Cortex of kidney (tissue), 1 donor: ENCODE measurements at places on chromosomes 1 and 21.

DNA sequence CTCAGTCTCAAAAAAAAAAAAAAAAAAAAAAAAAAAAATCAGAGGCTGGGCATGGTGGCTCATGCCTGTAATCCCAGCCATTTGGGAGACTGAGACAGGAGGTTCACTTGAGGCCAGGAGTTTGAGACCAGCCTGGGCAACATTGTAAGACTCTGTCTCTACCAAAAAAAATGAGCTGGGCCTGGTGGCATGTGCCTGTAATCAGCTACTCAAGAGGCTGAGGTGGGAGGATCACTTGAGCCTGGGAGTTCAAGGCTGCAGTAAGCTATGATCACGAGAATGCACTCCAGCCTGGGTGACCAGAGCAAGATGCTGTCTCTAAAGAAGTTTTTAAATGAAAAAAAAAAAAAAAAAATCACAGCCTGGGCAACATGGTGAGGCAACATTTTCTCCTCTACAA, 10.3 kb downstream of the SEMA4A start:
- DNase-seq: no peak

GRCh38 chr1:184392779-184393522, 6.1 kb downstream of the C1orf21 start:
- no peak for DNase-seq

DNA sequence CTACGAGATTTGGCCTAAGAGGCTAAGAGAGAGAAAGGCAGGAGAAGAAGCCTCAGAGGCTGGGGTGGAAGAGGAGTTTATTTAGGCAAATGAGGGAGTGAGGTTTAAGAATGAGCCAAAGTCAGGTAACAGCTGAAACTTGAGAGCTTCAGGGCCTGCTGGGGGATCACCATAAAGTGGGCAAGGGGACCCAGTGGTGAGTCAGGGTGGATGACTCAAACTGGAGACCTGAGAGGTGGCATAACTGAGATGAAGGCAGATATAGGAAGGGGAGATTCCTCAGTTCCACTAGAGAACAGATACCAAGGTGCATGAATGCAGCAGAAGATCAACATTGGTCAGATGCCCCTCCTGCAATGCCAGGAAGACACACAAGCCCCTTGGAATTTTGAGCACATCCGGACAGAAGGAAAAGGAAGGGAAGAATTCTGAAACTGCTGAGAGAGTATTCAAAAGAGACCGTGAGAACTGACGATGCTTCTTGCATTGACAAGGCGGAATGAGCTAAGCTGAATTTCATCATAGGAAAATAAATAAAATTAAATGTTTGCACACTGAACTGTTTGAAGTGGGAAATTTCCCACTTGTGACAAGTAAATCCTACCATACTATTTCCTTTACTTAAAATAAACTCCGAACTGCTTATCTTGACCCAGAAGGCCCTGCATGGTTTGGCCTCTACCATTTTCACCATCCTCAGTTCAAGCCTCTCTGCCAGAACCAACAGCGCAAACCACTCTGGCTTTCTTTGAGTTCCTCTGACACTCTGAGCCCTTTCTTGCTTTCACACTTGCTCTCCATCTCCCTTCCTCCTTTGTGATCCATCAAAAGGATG, 94.1 kb downstream of the NMNAT2 start:
- DNase-seq: no peak

DNA sequence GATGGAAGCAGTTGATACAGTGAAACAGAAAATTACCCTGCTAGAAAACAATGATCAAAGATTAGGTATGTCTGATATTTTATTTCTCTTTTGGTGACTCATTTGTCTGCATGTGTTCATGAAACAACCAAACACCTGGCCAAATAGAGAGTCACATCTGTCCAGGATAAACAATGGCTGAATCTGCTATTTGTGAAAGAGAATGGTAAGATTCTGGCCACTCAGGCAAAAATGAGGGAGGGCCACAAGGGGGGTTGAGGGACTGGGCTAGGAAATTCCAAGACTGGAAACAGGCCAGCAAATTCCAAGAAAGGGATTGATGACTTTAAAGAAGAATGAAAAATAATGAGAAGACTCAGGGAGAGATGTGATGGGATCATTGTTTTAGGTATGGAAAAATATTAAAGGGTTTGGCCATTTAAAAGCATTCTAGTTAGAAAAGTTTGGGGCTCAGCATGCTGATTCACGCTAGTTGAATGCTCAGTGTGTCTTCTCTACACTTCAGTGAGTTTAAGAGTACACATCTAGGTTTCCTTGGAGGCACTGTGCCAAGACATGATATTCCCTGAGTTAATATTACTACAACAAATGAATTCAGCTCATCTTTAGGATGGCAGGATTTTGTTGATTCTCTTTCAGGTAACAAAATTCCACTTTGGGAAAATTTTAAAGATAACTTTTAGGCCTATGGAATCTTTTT, 44.9 kb downstream of the TRAF5 start:
- no peak for DNase-seq

GRCh38 chr1:108152782-108153222, 47.3 kb downstream of the SLC25A24 start:
- no peak for DNase-seq

DNA sequence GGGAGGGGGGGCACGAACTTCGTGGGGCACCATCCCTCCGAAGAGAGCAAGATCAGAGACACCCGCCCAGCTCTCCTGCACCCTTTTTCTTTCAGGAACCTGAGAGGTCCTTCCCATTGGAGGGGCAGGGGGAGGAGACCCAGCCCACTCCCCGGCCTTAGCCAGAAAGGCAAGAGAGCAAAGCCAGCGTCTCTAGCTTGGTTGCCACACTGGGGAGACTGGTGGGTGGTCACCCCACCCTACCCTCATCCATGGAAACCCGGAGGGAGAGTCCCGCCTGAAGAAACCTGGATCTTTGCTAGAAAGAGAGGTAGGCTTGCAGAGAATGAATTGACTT, 246 bp downstream of the ATP2B4 start:
- DNase-seq: no peak

DNA sequence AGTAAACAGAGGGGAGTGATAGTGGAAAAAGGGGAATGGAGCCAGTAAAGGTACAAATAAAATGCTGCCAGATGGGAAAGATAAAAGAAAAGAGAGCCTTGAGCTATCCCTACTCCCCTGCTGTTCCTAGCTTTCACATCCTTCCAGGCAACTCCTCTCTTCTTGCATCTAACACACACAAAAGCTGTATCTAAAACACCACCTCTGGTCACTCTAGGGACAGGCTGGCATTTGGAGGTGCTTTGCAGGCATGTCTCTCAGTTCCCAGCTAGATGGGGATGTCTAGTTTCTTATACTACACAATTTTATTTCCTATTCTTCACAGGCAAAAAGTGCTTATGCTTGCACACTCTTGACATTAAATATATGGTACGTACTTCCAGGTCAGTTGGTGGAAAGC, 185.1 kb upstream of the ST6GALNAC5 start:
- no peak for DNase-seq

DNA sequence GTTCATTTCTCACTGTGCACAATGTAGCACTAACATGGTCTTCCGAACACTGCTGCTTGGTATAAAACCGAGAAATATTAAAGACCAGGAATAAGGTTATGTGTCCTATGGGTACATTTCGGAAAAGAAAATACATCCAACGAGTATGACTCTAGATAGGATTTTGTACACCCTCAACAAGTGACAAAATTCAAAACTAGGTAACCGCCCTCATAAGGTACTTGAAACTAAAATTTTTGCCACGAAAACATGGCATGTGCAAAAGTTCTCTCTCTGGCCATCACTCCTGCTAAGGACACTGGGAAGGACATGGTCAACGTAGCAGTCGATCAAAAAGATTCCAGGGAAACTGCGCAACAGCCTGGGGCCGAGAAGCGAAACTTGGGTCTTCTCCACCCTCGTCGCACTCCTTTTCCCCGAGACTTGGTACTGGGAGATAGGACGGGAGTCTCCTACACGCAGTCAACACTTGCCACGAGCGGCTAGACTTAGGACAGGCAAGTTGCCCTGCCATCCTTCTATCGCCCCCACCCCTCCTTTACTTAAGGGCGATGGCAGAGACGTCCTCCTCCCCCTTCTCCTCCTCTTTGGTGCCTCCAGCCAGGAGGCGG, 338 bp upstream of the TOR1AIP1 start:
- DNase-seq: no peak
